Chondrocyte (in vitro differentiated cells): ENCODE measurements at places on chromosomes 5 and 9. TPM values are rescaled to one million over a fixed set of nuclear protein-coding genes. Genes with fewer than 3 reads are reported as not detected.

DNA sequence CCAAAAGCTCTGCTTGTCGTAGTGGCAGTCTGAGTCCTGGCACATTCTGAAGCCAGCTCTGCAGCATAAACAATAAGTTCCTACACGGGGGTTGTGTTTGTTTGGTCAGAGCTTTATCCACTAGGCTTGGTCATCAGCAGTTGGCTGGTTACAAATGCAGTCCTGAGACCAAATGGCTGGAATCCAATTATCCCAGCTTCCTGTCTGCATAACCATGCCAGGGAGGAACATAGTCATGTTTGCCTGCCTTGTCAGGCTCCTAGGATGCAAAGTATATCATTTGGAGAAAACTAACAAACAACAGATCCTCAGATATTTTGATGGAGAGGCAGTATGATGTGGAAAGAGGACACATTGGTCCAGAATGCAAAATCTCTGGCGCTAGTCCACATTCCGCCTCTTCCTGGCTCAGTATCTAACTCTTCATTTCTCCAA is 85.8 kb downstream of the FBXO38 start:
- H3K4me3 ChIP-seq: no peak overlapping the region
- peaks cover 13% of the 10 kb centered on the region for H3K4me1 ChIP-seq
- no peaks in the 10 kb centered on the region for H3K36me3 ChIP-seq
- DNase-seq: no peak

GRCh38 chr5:109852371-109853155 is 162.8 kb downstream of the MAN2A1 start:
- H3K4me3 ChIP-seq: no peak overlapping the region
- H3K27ac ChIP-seq: peak overlapping the region; percentile 28
- peaks cover 6% of the 10 kb centered on the region for H3K4me1 ChIP-seq
- peaks cover 41% of the 10 kb centered on the region for H3K36me3 ChIP-seq

DNA sequence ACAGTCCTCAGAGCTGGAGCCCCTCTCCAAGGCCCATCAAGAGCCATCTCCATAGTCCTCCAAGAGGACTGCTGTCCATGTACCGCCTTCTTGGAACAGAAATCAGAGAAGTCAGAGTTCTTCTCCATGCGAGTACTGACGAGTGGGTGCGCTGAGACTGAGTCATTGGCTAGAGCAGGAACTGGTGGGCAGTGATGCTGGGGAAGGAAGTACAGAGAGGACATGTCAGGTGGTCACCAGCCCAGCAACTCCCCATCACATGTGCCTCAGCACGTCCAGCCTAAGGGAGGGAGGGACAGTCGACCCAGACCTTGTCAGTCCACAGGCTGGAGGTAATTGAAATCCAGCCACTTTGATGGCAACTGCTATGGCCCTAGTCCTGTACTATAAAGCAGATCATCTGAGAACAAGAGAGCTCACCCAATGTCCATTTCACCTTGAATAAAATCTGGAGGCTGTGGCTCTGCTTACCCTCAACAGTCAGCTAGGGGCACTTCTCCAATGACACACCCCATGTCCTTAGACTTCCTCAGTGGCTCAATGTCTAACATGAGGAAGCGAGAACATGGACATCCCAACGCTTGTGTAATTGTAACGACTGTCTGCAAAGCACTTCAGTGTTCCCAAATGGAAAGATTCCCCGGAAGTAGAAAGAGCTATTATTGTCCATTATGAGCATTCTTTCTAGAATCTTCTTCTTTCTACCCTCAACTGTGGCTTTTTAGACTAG is 15.0 kb upstream of the FBP1 start:
- no peak overlapping the region for H3K4me3 ChIP-seq
- H3K27ac ChIP-seq: no peak overlapping the region
- H3K4me1 ChIP-seq: peaks cover 4% of the 10 kb centered on the region
- no peak for DNase-seq
- peaks cover 3% of the 10 kb centered on the region for H3K27me3 ChIP-seq

- H3K4me1 ChIP-seq: no peaks in the 10 kb centered on the region
- H3K27me3 ChIP-seq: peaks cover 4% of the 10 kb centered on the region
- no peak overlapping the region for H3K27ac ChIP-seq
- no peak for DNase-seq
- H3K4me3 ChIP-seq: no peak overlapping the region
Measured at GRCh38 chr9:7859701-7860334, 60.2 kb upstream of the DMAC1 start.

GRCh38 chr9:5450359-5451091 is at the start of gene CD274:
TSS of gene CD274 (plus strand) at chr9:5450542. CDS start at chr9:5456114, 5,572 bp downstream.
- no peaks in the 10 kb centered on the region for H3K36me3 ChIP-seq
- H3K27ac ChIP-seq: no peak within 1 kb of the TSS
- DNase-seq: peak; percentile 92
- H3K27me3 ChIP-seq: no peaks in the 10 kb centered on the region

The SELENOP gene
- 0.20 to 18.9 TPM (median 0.33 TPM) in 3 replicates for total RNA-seq

GRCh38 chr5:36502608-36503007 is 103.8 kb upstream of the SLC1A3 start:
- no peak overlapping the region for H3K4me3 ChIP-seq
- no peaks in the 10 kb centered on the region for H3K36me3 ChIP-seq
- H3K4me1 ChIP-seq: peaks cover 13% of the 10 kb centered on the region
- H3K27ac ChIP-seq: peak overlapping the region; percentile 60
- peaks cover 18% of the 10 kb centered on the region for H3K27me3 ChIP-seq
- DNase-seq: no peak

The SERINC5 gene
- total RNA-seq: 39.3 to 41.5 TPM (median 39.9 TPM) in 3 replicates

DNA sequence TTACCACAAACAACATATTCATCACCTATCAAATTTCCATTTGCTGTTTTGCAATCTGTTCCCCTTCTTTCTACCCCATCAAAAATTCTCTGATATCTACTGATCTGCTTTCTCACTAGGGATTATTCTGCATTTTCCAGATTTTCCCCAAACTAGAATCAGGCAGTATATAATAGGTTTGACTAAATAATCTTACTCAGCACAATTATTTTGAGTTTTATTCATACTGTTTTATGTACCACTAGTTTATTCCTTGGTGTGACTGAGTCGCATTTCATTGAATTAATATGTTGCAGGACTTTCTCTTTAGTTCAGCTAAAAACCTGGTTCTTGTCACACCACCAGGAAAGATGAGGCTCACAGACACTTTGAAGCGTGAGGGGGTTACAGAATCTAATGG is 131.4 kb downstream of the CYLC2 start:
- DNase-seq: no peak
- H3K4me1 ChIP-seq: no peaks in the 10 kb centered on the region
- no peak overlapping the region for H3K27ac ChIP-seq
- no peaks in the 10 kb centered on the region for H3K36me3 ChIP-seq

DNA sequence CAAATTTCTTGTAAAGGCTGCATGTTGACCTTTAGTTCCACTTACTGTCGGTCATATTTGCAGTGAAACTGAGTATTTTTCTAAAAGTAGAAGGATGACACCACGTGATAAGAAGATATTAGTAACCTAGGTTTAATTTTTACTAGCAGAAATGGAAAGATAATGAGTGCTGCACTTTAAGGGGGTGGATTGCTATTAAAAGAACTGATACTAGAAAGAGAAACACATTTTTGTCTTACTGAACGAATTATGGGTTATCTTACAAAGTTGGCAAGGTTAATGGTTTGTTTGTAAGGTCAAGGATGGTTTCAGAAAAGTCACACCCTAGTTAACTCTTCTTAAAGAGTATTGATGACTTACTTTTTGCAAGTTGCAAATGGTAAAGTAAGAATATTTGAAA is 2.4 kb downstream of the MACIR start:
- no peaks in the 10 kb centered on the region for H3K36me3 ChIP-seq
- no peaks in the 10 kb centered on the region for H3K27me3 ChIP-seq
- peak overlapping the region; percentile 49 for H3K4me3 ChIP-seq
- H3K27ac ChIP-seq: no peak overlapping the region

- no peak for DNase-seq
- no peak overlapping the region for H3K4me3 ChIP-seq
- H3K27me3 ChIP-seq: no peaks in the 10 kb centered on the region
- H3K4me1 ChIP-seq: peaks cover 60% of the 10 kb centered on the region
- H3K27ac ChIP-seq: peak overlapping the region; percentile 12
Measured at GRCh38 chr9:79670269-79670961, 98.7 kb downstream of the TLE4 start.

DNA sequence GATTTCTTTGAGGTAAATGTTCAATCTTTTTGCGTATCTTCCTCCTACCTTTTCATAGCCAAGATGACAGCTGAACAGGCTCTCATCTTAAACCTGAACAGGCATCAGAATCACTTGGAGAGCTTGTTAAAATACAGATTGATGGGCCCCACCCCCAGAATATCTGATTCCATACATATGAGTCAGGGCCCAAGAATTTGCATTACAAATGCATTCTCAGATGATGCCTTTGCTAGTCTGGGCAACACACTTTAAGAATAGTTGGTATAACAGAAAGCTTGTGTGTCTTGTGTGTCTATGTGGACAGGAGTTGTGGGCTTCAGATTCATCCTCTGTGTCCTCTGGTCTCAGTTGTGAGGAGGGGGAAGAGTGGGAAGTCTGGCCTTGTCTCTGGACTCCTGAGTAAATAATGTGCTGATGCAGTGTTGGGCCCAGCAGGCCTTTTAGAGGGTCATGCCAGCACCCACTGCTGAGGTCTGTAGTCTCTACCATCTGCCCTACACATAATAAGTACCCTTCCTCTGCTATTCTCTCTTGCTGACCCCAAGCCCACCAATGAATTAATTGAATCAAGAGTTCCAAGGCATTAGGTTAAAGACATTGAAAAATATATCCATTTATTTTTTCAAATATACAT is 43.1 kb downstream of the PTCD2 start:
- H3K4me1 ChIP-seq: peaks cover 27% of the 10 kb centered on the region
- DNase-seq: no peak
- peak overlapping the region; percentile 90 for H3K27ac ChIP-seq
- no peaks in the 10 kb centered on the region for H3K27me3 ChIP-seq

- H3K27ac ChIP-seq: no peak overlapping the region
- H3K4me1 ChIP-seq: peaks cover 12% of the 10 kb centered on the region
- peaks cover 16% of the 10 kb centered on the region for H3K36me3 ChIP-seq
- H3K4me3 ChIP-seq: no peak overlapping the region
- DNase-seq: no peak
Measured at GRCh38 chr9:126989847-126990842, 75.6 kb downstream of the RALGPS1 start.

DNA sequence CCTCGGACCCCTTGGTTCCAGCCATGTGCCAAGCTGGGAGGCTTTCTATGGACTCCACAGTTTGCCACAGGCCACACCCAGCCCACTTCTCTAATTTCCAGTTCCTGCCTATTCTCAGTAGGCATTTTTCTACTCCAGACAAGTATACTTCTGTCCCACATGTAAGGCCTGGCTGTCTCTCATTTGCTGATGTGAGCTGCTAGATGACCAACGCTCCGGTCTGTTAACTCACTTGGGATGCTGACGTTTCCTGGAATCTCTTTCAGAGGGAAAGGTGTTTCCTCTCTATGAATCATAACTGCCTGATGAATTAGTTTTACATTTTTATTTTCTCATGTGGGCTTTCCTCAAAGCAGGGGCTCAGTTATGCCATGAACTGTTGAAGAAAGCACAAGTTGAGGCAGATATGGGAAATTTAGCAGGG is 36.3 kb downstream of the ERGIC1 start:
- no peaks in the 10 kb centered on the region for H3K27me3 ChIP-seq
- no peak overlapping the region for H3K27ac ChIP-seq
- no peak for DNase-seq
- no peak overlapping the region for H3K4me3 ChIP-seq

DNA sequence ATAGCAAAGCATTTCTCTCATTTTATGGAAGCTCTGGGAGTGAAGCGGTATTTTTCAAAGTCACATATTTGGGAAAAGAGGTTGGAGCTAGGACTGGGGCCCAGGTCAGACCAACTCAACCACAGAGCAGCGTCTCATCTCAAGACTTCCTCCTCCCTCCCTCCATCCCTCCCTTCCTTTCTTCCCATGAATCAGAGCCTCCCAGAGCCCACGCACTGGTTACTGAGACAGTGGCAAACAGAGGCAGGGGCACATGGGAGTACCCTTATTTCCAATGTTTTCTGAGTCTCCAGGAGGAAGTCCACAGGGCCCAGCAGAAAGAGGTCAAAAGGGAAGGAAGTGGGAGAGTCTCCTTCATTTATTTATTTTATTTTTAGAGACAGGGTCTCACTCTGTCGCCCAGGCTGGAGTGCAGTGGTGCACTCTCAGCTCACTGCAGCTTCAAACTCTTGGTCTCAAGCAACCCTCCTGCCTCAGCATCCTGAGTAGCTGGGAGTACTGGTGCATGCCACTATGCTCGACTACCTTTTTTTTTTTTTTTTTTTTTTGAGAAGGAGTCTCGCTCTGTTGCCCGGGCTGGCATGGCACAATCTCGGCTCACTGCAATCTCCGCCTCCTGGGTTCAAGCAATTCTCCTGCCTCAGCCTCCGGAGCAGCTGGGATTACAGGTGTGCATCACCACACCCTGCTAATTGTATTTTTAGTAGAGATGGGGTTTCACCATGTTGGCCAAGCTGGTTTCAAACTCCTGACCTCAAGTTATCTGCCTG is 52.5 kb upstream of the CDKN2AIPNL start:
- peak; percentile 14 for DNase-seq
- peak overlapping the region; percentile 81 for H3K27ac ChIP-seq
- H3K27me3 ChIP-seq: no peaks in the 10 kb centered on the region
- H3K4me1 ChIP-seq: peaks cover 46% of the 10 kb centered on the region
- H3K4me3 ChIP-seq: no peak overlapping the region
- peaks cover 1% of the 10 kb centered on the region for H3K36me3 ChIP-seq

GRCh38 chr5:158419186-158419585 is 560.2 kb upstream of the CLINT1 start:
- no peak overlapping the region for H3K27ac ChIP-seq
- no peak for DNase-seq
- no peak overlapping the region for H3K4me3 ChIP-seq
- H3K27me3 ChIP-seq: no peaks in the 10 kb centered on the region

GRCh38 chr5:1268666-1269065 is 26.2 kb downstream of the TERT start:
- no peak for DNase-seq
- no peaks in the 10 kb centered on the region for H3K4me1 ChIP-seq
- H3K27me3 ChIP-seq: peaks cover 11% of the 10 kb centered on the region
- H3K4me3 ChIP-seq: no peak overlapping the region
- H3K27ac ChIP-seq: no peak overlapping the region

- DNase-seq: no peak
- H3K27me3 ChIP-seq: no peaks in the 10 kb centered on the region
- H3K4me1 ChIP-seq: peaks cover 74% of the 10 kb centered on the region
- no peaks in the 10 kb centered on the region for H3K36me3 ChIP-seq
- H3K4me3 ChIP-seq: no peak overlapping the region
Measured at GRCh38 chr5:61347080-61347479, 15.0 kb downstream of the ZSWIM6 start.

DNA sequence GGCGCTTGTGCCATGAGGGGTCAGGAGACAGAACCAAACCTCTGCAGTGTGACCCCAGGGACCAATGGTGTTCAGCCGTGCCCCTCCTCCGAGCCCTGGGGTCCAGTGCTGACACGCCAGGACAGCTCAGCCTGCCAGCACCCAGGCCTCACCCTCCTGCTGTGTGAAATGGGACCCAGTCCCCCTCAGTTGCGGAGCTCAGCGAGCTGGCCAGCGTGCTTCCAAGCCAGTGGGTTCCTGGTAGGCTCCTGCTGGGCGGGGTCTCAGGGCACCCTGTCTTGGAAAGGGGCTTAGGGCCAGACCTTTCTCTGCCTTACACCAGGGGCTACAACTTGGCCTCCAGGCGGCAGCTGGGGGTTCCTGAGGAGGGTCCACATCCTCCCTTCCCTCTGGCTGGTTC is 4.4 kb downstream of the RNF44 start:
- H3K27me3 ChIP-seq: no peaks in the 10 kb centered on the region
- DNase-seq: no peak
- peaks cover 33% of the 10 kb centered on the region for H3K4me1 ChIP-seq
- no peak overlapping the region for H3K4me3 ChIP-seq
- H3K36me3 ChIP-seq: peaks cover 5% of the 10 kb centered on the region
- no peak overlapping the region for H3K27ac ChIP-seq

GRCh38 chr9:134399435-134400056 is 73.3 kb downstream of the RXRA start:
- DNase-seq: no peak
- no peak overlapping the region for H3K27ac ChIP-seq
- H3K4me1 ChIP-seq: peaks cover 42% of the 10 kb centered on the region

The SEMA5A gene
- total RNA-seq: 81.2 to 249 TPM (median 239 TPM) in 3 replicates

The FOXD4L6 gene
- total RNA-seq: not detected in 3 replicates
